ENCODE measurements at places on chromosomes 1 and 21.

DNA sequence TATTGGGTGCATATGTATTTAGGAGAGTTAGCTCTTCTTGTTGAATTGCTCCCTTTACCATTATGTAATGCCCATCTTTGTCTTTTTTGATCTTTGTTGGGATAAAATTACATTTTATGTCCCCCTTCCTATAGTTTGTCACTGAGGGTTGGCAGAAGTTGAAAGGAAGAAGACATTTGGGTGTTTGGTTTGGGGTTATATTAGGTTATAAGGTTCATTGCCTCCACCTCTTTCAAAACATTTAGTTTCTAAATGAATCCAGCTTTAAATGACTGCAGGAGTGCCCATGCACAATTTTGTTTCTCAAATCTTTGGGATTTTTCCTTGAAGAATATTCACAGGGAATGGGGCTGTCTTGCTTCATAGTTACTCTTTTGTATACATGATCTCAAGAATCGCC lies 14.6 kb upstream of the LGALS8 start:
- DNase-seq: no peak

DNA sequence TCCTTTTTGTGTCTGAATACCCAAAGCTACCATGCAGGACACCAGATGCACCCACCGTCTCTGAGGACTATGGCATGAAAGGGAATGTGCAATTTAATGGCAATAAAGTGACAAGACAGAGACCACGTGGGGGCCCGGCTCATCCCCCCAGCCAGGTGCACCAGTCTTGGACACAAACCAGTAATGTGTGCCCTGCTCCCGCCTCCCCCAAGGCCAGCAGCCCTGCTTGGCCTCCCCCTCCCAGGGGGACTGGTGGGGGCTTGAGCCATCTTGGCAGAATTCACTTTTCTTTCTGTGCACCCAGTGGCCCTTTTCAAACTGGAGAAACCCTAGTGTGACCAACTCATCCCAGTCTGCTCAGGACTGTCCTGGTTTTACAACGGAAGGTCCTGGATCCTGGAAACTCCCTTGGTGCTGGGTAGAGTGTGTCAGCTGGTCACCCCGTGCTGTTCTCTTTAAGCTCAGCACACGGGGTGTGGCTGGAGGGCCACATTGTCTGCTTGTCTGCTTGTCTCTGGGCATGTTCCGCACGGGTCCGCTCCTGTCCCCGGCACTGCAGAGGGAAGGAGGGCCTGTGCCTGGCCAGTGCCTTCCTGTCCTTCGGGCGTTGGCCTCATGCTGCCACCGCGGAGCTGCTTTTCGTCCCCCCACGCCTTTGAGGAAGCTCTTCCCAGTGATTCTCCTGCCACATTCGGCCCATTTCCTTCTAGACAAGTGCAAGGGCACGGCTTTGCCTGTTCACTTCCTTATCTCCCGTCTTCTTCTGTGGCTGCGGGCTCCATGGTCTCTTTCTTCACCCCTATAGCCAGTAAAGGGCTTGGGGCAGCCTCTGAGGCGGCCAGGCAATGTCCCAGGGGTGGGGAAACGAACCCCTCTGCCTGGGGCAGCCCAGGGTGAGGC lies 45.8 kb upstream of the TTC34 start:
- no peak for DNase-seq

DNA sequence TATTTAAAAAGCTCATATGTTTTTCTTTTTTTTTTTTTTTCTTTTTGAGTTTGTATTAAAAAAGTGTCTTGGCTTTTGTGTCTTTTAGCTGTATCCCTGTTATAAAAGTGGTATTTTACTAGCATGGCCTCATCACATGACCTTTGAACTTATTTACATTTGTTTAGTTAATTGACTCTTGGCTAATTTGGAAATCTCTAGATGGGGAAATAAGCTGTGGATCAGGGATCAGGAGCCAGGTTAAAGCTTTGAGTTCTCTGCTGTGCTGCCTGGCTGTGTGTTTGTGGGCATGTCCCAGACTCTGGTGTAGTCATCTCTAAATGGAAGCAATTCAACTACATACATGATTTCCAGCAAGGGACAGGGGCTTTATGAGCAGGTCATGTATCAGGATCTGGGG lies 56.5 kb downstream of the HHAT start:
- no peak for DNase-seq

DNA sequence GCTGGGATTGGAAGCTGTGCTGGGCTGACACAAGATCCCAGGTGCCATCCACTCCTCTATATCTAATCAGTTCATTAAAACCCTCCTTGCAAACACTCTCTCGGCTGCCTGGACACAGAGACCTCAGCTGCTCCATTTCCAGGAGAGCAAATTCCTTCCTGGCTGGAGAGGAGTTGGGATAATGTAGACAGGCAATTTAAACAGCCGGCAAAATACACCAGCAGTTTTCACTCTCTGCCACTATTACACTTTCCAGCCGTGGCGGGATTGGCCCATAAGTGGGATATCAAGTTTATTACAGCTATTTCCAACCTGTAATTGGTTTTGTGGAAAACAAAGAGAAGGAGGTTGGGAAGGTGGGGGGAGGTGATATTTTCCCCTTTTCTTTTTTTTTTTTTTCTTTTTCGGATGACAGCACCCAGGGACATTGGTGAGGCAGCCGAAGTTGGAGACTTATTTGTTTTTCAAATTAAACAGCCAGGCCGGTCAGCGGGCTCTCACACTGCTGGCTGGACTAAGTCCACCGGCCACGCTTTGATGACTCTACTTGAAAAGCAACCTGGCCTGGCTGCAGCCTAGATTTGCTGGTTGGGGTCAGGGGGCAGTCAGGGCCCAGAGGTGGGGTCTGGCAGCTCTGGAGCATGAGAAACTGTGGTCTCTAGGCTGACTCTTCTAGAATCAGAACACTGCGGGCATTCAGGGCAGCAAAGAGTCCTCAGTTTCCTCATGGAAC lies 177.4 kb downstream of the IGSF21 start:
- DNase-seq: no peak

DNA sequence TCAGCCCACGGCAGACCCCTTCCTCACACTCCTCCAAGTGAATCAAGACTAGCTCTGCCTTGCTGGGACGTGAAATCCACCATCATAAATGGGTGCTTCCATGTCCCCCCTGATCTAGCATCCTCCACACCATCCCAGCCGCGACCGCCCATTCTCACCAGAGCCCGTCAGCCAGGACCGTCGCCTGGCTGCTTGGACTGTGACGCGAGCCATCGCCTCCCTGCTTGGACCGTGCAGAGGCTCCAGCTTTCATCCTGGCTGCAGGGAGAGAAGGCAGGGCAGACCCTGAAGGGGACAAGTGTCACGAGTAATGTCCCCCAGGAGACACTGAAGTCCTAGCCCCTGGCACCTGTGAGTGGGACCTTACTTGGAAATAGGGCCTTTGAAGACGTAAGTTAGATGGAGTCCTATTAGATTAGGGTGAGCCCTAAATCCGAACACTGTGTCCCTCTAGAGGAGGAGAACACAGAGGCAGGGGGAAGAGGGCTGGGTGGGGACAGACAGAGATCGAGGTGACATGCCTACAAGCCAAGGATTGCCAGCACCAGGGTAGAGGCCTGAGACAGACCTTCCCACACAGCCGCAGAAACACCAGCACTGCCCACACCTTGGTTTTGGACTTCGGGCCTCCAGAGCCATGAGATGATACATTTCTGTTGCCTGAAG lies 12.8 kb upstream of the PRKCZ start:
- no peak for DNase-seq

DNA sequence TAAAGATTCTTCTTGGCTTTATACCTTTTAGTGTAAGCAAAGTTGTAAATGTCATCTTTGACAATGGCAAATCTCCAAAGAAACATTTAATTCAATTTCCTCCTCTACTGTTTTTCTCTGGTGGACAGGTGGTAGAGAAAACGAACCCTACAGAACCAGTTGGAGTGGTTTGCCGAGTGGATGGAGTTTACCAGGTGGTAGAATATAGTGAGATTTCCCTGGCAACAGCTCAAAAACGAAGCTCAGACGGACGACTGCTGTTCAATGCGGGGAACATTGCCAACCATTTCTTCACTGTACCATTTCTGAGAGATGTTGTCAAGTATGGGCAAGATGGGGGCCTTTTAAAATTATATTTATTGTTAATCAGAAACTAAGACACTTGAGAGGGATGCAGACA lies 25.8 kb downstream of the UAP1 start:
- peak; percentile 46 for DNase-seq

GRCh38 chr1:4871373-4871772 lies 217.0 kb downstream of the AJAP1 start:
- no peak for DNase-seq

GRCh38 chr1:168643152-168643551 lies 66.7 kb downstream of the XCL1 start:
- DNase-seq: no peak

DNA sequence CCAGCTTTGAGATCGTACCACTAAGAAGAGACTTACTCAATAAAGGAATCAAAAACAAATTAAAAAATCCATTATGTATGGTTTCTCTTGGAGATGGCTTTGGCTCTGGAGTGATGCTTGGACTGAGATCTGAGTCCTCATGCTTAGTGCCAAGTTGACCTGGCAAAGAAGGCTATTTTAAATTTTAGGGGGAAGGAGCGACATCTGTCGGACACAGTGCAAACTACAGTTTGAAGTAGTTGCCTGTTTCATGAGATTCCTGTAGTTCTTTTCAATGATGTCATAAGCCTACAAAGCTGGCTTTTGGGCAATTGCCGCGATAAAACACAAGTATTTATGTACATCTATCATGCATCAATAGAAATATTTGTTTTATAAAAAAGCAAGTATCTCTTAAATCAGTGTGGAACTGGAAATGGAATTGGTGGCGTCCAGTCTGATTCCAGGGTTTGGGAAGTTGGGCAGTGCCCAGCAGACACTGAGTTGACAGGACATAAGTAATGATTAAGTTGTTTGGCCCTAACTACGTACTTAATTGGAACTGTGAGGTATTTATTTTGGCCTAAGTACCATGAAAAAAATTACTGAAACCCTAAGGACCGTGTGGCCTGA lies 50.0 kb downstream of the TBCE start:
- DNase-seq: peak; percentile 72

DNA sequence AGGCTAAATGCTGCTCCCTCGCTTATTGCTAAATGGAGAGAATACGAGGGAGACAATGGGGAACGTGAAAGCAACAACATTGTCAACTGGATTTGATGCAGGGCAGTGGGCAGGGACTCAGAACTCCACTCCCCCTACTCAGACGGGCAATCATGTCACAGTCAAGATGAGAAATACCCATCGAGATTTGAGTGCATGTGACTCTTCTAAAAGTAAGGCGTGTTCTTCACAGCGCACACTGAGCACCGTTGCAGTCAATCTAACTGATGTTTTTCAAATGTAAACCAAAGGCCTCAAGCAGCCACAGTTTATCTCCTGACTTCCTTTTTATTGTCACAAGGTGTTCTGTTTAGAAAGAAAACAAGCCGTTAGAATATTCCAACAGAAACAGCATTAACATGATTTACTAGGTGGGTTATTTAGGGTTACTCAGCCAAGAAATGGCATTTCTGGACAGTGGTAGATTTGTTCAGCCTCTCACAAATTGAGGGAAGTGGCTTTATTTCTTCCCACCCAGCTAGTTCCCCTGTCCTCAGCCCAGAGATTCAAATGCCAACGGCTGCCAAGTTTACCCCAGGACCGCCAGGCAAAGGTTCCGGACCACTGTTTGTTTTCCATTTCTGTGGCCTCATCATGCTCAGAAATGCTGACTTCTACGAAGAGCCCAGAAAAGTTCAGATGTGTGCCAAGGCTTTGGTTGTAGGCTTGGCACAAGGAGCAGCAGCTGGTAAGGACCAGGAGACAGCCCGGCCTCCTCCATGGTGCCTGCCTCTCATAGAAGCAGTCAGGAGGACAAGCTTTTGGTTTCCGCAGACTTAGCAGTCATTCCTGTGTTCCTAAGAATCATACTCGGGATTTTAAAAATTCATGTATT lies 171.4 kb downstream of the KIF26B start:
- no peak for DNase-seq

DNA sequence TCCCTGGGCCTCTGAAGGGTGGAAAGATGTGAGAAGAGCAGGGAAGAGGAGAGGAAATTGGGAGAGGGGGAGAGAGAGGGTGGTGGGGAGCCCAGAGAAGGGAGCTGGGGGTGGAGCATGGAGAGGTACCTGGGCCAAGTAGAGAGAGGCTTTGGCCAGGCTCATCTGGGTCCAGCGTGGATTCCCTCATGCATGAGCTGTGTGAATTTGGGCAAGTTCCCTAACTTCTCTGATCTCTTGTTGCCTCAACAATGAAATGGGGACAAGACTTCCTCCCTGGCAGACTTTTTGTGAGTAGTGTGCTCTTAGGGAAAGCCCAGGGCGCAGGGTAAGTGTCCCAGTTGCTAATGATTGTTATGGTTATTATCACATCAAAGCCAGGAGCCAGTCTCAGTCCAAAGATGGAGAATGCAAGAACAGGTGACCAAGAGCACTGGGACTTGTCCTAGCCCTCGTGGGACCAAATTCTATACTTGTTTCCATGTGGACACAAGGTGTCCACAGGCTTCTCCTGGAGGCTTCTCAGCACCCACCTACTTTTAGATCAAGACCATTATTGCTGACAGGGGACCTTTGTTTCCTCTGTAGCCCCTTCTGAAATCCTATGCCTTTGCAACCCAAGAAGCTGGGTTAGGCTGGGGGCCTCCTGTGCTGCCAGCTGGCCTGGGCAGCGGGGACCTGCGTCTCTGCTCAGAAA lies 13.9 kb downstream of the IL6R start:
- DNase-seq: peak; percentile 14

GRCh38 chr1:232226197-232226712 lies 403.7 kb downstream of the SIPA1L2 start:
- peak; percentile 77 for DNase-seq

DNA sequence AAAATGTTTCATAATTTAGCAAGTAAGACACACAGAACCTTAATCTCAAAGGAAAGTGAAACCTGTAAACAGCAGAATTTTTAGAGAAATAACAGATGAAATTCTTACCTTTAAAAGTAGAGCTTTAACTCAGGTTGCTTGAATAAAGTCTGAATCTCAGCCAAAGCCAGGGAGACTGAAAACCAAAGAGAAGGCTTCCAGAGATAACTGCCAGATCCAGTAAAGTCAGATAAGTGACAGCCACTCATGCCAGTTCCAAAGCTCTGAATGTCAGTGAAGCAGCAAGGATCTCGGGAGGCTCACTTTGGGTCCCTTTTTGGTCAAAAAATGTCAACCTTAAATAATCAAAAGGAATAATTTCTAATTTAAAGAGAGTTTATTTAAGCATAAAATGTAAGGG lies 199.9 kb upstream of the CHRM3 start:
- no peak for DNase-seq

GRCh38 chr1:153374071-153374470 lies 1.4 kb downstream of the S100A12 start:
- no peak for DNase-seq

DNA sequence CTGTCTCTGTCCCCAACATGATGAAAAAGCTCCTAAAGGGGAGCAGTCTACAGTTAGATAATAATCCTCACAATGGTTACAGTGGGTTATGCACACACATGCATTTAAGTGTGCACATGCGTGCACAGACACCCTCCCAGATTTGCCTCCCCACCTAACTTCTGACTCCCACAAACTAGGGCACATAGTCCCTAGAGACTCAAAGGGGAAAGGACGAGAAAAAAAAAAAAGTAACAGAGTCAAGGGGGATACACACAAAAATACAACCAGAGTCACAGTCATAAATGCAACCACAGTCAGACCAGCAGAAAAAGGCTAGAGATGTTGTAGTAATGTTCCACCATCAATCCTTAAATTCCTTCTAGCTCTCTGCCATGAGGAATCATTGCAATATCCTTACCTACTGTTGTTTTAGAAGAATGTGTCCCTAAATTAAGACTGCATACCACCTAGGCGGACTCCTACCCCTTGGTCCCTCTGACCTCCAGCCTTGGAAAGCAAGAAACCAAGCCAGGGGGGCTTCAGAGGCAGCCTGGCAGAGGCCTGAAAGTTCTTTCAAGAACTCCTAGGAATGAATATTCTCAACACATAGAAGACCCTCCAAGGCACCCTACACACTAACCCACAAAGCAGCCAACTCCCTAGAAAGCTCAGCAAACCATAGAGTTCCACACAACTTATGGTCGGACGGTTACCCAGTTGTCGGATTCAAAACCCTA lies 1.3 kb downstream of the CRTC2 start:
- DNase-seq: no peak
